ENCODE measurements at places on chromosomes 1 and 21.

- no peak for DNase-seq
These were observed 18.3 kb upstream of the SHISA4 start for GRCh38 chr1:201870397-201870796.

GRCh38 chr1:202639500-202639899, 70.8 kb downstream of the SYT2 start:
- no peak for DNase-seq

DNA sequence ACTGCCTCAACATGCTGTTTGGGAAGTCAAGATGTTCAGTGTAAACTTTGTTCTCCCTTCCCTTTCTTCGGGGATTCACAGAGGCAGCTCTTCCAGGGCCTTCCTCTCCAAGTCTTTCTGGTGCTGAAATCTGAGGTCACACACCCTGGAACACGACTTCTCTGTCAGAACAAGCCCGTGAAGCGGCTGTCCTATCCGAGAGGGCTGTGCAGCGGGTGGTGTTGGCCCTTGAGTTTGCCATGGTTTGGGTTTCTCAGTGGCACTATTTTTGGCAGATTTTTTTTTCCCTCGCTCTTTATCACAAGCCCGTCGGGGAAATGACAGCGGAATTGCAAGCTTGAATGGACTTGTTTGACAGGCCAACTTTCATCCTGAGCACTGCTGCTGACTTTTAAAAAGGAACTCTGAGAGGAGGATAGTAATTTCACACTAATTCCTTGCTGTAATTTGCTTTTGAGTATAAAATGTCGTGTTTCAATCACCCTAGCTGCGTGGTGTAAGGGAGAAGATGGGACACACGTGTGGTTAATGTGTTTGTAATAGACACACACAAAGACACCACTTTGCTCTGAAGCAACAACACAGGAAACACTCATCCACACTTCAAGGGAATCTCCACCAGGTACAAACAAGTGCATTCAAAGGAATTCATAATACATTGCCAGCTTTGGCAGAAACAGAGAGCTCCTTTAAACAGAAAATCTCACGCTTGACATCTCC, 60.1 kb upstream of the TARBP1 start:
- no peak for DNase-seq

DNA sequence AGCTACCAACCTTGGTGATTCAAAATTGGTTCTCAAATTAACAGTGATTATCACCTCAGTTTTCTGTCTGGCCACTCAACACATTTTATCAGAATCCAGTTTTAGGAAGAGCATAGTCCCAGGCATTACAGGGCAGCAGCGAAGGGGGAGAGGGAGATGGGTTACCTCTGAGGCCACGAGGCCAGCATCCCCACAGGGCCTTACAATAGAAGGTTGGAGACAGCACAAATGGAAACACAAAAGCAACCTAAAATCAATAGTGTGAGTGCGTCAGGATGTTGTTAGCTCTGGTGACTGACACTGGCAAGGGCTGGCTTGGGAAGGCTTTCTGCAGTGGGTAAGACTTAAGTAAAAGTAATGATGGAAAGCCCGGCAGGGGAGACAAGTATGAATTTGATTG, 79.5 kb downstream of the JAK1 start:
- no peak for DNase-seq

- no peak for DNase-seq
These were observed 24.8 kb downstream of the A3GALT2 start for GRCh38 chr1:33296082-33296458.

DNA sequence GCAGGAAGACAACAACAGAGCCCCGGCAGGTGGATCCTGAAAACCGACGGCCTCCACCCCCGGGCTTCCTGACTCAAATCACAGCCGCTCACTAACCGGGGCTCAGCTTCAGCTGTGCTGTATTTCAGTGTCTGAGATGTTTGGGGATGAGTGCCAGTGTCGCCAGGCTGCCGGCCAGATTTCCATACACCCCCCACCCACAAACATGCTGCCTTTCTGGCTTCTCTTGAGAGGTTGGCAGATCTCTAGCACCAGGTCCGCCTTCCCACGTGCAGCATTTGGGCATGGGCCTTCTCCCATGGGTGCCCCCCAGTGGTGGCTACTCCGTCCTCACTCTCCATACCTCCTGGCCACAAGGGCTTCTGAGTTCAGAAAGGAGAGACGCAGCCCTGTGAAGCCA, 34.8 kb downstream of the KCNAB2 start:
- DNase-seq, result no peak

- DNase-seq, result no peak
These were observed 26.6 kb upstream of the LRRN2 start for GRCh38 chr1:204711947-204712701.

GRCh38 chr1:41618066-41618825, 133.8 kb upstream of the EDN2 start:
- no peak for DNase-seq

DNA sequence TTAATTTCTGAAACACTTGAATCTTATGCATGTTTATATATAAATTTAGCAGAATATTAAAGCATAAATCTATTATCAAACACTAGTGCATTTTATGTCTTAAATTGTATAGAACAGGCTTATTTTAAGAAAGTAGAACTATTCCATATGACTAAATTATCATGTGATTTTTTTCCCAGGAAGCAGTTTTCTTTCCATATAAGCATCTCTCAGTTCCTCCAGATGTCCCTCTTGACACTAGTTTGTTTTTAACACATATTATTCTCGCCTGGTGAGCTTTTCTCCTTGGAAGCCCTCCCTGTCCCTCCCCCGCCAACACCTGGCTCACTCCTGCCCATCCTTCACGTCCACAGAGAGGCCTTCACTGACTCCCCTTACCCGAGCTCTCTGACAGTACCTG, 48.3 kb upstream of the BCAR3 start:
- no peak for DNase-seq

GRCh38 chr21:33856893-33857527, 58.6 kb downstream of the ATP5PO start:
- no peak for DNase-seq

GRCh38 chr1:193592317-193592716, 405.9 kb upstream of the B3GALT2 start:
- no peak for DNase-seq

DNA sequence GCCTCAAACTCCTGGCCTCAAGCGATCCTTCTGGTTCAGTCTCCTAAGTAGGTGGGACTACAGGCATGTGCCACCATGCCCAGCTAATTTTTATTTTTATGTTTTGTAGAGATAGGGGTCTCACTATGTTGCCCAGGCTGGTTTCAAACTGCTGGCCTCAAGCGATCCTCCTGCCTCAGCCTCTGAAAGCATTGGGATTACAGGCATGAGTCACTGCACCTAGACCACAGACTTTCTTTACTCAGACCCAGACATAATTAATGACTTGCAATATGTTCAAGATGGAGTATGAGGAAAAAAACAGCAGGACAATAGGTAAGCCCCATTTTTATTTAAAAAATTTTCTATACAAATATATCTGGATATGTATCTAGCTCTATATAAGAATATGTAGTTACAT, 13.2 kb downstream of the KANK4 start:
- no peak for DNase-seq

DNA sequence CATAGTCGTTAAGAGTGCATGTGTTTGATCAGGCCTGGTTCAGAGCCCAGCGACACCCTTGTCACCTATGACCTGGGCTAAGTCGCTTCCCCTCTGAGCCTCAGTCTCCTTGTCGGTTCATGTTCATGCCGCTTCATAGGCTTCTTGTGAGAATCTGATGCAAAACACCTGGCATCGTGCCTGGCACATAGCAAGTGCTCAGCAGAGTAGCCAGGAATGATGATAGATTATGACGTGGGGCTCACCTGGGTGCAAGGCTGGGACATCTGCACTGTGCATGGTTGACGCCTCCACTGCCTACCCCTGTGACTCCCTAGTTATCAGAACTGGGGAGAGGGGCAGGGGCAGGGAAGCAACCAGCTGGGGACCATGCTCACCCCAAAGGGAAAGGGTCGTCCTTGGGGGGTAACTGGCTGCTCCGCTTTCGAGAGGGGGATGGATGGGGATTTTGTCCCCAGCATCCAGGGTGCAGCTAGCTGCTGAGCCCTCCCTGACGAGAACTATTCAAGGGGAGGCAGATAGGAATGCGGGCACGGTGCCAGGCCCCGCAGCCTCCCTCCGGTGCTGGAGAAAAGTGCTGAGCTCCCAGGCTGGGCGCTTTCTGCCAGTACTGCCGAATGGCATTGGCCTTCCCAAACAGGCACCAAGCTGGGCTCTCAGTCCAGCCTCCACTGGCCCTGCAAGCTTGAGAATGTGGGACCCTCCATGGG, 9.3 kb downstream of the EFHD2 start:
- no peak for DNase-seq

- DNase-seq, result no peak
These were observed 37.8 kb upstream of the ZNF326 start for GRCh38 chr1:89957107-89957506.

GRCh38 chr1:60831780-60832179, 250.6 kb upstream of the NFIA start:
- DNase-seq, result no peak

DNA sequence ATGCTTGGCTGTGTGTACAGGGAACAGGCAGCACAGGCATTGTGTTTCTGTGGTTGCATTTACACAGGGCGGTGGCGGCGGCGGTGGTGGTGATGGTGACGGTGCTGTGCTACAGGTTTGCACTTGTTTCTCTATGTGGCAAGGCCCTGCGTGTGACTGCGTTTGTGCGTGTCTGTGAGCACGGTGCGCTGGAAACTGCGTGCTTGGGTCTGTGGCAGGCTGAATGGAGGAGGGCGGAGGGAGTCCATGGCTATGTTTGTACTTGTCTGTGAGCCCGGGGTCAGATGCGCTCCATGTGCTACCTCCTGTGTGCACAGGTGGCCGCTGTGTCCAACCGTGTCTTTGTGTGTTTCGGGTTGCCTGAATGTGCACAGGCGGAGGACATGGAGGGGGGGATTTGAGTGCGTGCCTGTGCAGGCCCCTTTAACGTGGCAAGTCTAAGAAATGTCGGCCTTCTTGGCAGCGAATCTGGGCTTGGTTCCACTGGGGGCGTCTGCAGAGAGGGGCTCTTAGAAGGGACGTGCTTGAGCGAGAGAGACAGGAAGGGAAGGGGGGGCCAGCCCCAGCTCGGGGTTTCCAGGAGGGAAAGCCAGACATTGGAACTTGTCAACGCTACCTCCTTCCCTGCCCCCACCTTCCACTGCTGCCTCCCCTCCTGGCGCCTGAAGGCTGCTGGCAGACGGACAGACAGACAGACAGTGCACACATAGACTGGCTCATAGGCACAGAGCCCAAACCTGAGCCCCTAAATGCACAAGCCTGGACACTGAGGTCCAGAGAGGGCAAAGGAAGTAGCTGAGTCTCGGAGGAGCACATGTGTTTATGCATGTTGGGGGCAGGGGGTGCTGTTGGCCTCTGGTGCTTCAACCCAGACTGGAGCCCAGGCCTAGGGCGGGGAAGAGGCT, 32.7 kb upstream of the WASF2 start:
- no peak for DNase-seq

DNA sequence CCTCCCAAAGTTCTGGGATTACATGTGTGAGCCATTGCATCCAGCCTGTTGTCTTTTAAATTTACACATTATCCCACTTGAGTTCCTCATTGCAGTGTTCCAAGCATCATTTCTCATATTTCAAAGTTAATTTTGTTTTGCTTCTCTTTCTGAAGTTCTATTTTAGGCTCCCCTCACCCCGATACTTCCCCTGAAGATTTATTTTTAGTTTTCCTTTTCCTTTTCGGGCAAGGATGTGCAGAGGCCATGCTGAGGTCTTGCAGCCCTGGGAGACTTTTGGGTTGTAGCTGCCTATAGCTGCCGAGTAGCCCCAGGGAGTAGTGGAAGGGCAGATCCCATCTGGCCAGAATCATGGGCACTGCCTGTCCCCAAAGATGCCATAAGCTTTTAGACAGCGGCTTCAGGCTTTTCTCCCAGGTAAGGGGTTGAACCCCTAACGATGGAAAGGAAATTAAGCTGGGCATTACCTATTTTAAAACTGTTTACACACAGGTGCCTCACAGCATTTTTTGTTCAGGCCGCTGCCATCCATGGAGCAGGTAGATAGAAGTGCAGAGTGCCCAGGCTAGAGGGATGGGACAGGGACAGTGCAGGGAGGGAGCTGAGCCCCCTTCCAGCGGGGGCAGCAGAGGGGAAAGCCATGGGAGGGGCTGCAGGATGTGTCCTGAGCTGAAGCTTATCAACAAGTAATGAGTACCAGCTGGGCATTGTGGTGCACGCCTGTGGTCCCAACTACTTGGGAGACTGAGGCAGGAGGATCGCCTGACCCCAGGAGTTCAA, 15.9 kb downstream of the PSEN2 start:
- no peak for DNase-seq

DNA sequence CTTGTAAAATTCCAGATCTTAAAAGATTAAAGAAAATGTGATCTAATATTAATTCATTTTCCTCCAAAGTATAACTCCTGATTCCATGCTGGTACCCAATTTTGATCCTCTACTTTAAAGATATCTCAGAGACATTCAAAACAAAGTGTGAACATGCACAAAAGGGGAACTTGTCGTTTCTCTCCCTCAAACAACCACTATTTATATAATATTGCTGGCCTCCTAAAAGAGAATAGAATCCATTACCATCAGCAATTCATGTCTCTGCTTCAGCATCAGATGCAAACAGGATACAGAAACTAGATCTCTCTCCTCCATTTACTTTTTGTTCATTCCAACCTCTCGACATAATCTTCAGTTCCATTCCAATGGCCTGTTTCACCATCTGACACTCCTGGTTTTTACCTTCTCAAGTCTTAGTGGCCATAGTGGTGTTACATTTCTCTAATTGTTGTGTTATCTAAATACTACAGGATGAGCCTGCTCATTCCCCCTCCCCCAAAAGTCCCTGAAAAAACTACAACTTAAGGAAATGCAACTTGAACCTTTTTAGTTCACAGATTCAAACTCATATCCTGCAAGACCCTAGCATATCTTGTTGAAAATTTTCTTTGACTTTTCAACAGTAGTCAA, 4.1 kb downstream of the NRIP1 start:
- DNase-seq, result no peak

DNA sequence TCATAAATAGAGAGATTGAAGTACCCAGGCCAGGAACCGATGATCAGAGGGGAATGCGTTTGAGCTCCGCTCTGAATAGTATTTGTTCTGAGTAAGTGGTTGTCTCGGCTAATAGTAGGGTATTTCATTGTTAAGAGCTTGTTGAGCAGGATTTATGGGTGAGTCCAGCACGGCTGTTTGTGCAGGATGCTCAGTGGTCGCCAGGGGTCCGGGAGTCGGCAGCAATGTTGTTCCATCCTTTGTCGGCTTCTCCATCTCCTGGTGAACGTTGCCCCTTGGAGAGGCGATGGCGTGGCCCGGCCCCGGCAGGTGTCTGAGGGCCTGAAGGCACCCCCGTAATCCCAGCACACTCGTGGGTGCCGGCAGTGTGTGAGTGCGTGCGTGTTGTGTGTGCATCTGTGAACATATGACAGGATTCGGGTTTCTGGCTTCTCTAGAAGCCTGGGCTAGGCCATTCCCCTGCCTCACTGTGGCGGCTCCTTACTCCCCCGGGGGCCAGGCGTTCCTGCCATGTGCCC, 160.8 kb upstream of the ARHGEF16 start:
- no peak for DNase-seq

All from stimulated activated CD8-positive, alpha-beta memory T cell treated with anti-CD3 and anti-CD28 coated beads, Interleukin-4, amount 100 ng/mL, for 1 hour (primary cell).